ENCODE measurements at places on chromosomes 16 and 17. TPM values are rescaled to one million over a fixed set of nuclear protein-coding genes. Genes with fewer than 3 reads are reported as not detected.

The P2RX1 gene
- total RNA-seq: not detected

The ACSM5 gene
- not detected for total RNA-seq

The MEIOB gene
- total RNA-seq: 1.4 TPM

The NPIPB13 gene
- 2.7 TPM for total RNA-seq

The CLEC3A gene
- not detected for total RNA-seq

The OTOP2 gene
- total RNA-seq: 0.08 TPM

The MTMR4 gene
- total RNA-seq: 7.3 TPM

The NLRC3 gene
- 0.03 TPM for total RNA-seq

The BRIP1 gene
- total RNA-seq: 5.0 TPM

The TBC1D3D gene
- total RNA-seq: not detected

The TMIGD1 gene
- not detected for total RNA-seq

The SPATA32 gene
- 0.17 TPM for total RNA-seq

The CASKIN2 gene
- 12.1 TPM for total RNA-seq

The WBP2 gene
- total RNA-seq: 101 TPM

The KCNH6 gene
- total RNA-seq: not detected

The RASD1 gene
- total RNA-seq: 3.1 TPM

The KCNAB3 gene
- total RNA-seq: 2.9 TPM

The KRT34 gene
- 0.52 TPM for total RNA-seq

The ACADVL gene
- 384 TPM for total RNA-seq

The CCDC57 gene
- 27.1 TPM for total RNA-seq

The EVPLL gene
- not detected for total RNA-seq

The AMDHD2 gene
- 21.0 TPM for total RNA-seq

The PKD1 gene
- total RNA-seq: 42.8 TPM

The HOXB13 gene
- total RNA-seq: 2.2 TPM

The SEPTIN12 gene
- total RNA-seq: not detected

The C17orf78 gene
- not detected for total RNA-seq

The MYL4 gene
- total RNA-seq: not detected

The CD68 gene
- total RNA-seq: 28.3 TPM

The CHST6 gene
- total RNA-seq: 0.14 TPM

Data from A549 treated with Hydrocortisone at 1 μM for 4 hours (cell line).